NCI-H1048 (cell line): ENCODE measurements at places on chromosomes 2 and 18.

DNA sequence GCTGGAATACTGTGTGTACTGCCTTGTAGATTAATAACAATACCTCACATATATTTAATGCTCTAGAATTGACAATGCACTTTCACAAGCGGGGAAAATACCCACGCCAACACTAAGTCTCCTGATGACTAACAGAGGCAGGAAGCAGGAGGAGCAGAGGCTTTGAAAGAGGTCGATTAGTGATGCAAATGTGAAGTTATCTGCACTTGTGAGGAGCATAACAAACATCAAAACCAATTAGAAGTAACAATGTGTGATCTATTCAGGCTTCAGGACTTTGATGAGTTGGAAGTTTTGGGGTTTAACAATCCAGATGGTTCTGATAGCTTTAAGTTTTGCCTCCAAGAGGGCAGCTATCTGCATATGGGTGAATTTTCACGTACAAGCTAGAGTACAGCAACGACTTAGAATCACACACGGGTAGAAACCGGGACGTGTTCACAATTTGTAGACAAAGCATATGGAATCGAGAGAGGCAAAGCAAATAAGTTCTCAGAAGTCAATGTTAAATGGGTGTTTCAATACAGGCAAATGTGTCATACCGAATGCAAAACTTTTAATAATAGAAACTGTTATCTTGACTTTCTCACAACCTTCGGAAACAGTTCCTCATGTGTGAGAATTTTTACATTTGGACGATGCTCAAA lies 114.5 kb downstream of the METTL8 start:
- DNase-seq = no peak

- DNase-seq = no peak
These were observed 1.3 kb downstream of the SPIRE1 start for GRCh38 chr18:12656605-12656937.

- DNase-seq = no peak
These were observed 29.9 kb downstream of the HPCAL1 start for GRCh38 chr2:10332402-10333246.

- no peak for DNase-seq
These were observed 98.9 kb upstream of the SEC11C start for GRCh38 chr18:59040770-59041148.

GRCh38 chr2:6423157-6423556 lies 442.6 kb downstream of the CMPK2 start:
- DNase-seq = no peak

DNA sequence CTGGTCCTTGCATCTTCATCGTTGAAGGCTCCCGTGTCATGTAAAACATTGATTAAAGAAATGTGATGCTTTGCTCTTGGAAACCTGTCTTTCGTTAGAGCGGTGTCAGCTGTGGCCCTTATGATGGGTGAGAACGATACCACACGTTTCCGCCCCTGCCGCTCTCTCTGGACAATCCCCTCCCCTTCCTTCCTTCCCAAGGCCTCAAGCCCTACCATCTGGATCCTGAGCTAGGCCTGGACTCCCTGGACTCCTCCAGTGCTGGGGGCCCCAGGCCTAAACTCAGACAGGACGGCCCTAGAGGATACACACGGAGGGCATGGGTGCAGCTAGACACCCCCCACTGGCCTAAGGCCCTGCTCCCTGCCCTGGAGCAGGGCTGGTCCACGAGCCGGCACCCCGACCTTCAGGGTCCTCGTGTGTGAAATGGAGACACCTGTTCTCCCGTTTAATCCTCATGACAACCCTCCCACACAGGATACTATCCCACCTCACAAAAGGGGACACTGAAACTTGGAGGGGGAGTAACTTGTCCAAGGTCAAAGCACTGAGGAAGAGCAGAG lies 13.2 kb downstream of the BIN1 start:
- no peak for DNase-seq

GRCh38 chr2:85995648-85996529 lies 107.1 kb upstream of the ST3GAL5 start:
- no peak for DNase-seq

DNA sequence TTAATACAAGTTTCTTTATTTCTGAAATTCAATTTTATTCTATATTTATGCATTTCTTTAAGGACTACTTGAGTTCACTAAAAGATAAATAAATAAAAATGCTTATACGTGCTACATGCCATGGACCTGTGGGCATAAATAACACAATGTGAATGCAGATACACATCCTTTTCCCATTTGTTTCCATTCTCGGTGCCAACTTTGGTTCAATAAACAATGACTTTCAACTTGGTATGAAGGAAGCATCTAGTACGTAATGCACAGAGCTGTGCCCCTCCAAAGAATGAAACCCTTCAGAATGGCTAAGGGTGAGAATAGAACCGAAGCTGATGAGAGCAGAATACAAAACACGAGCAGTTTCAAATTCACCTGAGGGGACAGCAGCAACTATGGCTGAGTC lies 409.3 kb downstream of the MTX2 start:
- no peak for DNase-seq

DNA sequence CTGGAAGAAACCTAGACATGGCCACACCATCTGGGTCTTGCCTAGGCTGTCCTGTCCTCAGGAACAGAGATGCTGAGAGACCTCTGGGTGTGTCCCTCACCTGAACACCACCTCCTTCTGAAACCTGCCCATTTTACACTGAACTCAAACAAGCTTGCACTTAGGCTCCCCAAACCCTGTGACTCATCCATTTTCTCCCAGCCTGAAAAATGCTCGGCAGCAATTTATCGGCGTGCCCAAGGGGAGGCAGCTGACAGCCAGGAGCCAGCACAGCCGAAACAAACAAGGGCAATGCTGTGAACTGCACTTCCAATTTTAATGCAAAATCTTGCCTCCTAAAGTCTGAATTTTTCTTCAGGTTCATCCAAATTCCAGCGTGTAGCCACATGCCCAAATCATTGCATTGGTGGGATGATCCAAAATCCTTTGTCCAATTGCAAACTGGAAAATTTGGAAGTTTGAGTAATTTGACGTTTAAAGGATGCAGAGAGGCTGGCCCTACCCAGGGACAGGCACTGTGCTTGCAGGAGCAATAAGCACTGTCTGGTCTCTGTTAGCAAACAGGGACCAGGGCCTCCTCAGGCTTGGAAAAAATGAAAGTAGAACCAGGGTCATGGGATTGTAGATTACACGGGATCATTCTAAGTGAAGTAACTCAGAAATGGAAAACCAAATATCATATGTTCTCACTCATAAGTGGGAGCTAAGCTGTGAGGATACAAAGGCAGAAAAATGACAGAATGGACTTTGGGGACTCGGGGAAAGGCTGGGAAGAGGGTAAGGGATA lies 67.7 kb downstream of the GALNT14 start:
- no peak for DNase-seq

GRCh38 chr18:8778386-8778785 lies 73.0 kb downstream of the MTCL1 start:
- no peak for DNase-seq

DNA sequence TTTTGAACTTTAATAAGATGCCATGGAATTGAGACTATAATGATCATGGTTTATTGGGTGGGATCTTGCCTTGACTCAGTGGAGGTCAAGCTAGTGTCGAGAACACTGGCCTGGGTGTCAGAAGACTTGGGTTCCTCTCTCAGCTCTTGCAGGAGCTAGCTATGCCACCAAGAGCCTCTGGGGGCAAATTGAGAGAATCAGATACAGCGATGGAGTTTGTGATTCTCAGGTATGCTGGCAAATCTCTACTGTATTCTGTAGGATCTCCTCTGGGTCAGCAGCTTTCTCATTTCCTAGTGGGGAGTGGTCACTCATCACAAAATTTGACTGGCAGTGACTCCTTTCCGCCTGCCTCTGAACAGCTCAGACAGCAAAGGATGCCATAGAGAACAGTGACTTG lies 477.0 kb downstream of the RNF144A start:
- no peak for DNase-seq

DNA sequence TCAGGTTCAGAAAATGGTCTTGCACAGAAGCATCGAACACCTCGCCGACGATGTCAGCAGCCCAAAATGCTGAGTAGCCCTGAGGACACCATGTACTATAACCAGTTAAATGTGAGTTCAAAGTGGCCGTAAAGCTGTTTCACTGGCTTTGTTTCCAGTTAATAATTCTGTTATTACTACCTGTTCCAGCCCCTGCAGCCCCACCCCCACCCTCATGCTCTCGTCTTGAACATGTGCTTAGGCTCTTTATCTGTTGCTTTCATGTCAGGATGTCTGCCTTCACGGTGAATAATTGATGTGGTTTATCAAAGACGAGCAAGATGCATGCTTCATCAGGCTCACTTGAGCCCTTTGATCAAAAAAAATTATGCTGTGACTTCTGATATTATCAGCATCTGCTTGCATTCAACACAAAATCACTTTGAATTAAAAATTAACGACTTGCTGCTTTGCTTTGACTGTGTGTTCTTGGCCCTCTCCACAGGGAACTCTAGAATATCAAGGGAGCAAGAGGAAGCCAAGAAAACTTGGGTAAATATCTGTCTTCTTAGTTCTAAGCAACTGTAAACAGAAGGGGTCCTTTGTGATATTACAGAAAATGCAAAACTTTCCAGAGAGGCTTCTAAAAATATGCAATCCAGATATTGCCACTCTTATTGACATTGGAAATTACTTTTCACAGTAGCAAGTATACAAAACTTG lies 63.4 kb upstream of the SP5 start:
- DNase-seq = no peak

GRCh38 chr2:207903236-207903635 lies 122.1 kb downstream of the PLEKHM3 start:
- no peak for DNase-seq

- DNase-seq = no peak
These were observed 143.5 kb downstream of the SH3RF3 start for GRCh38 chr2:109272461-109272860.

DNA sequence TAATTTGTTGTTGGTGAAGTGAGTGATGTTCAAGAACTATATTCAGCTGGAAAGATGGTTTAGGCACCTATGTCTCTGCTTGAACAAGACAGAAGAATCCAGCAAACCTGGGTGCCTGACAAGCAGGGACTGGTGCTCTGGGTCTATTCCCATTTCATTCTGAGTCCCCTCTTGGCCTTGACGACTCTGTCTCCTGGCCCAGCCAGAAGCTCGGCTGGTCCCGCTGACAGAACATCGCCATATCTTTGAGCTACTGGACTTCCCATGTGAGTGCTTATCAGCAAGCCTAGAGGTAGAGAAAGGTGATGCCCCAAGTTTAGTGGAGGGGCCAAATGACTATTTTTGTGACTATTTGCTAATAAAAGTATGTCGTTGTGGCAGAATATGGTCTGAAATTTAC lies 48.2 kb downstream of the SDC1 start:
- DNase-seq = no peak

- no peak for DNase-seq
These were observed 734 bp downstream of the SLC25A12 start for GRCh38 chr2:171893196-171893823.

DNA sequence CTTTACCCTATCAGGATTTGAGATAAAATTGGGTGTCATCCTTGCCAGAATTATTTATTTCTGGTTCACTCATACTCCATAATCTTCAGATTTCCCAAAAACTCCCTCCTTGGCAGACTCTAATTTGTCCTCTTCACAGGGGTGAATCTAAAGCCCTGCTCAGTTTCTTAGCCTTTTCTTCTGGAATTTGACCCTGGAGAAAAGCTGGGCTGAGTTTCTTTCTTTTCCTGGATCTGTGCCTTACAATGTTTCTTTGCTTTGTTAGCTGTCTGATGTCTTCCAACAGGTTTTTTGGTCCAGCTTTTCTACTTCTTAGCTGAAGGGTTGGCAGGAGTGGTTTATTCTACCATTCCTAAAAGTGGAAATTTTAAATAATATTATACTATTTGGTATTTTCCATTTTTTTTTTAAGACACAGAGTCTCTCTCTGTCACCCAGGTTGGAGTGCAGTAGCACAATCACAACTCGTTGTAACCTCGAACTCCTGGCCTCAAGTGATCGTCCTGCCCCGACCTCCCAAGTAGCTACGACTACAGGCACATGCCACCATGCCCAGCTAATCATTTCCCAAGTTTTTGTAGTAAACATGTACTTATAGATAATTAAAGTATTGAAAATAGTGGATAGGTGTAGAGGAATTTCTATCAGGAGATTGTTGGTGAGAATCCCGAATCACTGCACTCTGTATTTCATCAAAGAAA lies 138.4 kb upstream of the TWIST2 start:
- no peak for DNase-seq

DNA sequence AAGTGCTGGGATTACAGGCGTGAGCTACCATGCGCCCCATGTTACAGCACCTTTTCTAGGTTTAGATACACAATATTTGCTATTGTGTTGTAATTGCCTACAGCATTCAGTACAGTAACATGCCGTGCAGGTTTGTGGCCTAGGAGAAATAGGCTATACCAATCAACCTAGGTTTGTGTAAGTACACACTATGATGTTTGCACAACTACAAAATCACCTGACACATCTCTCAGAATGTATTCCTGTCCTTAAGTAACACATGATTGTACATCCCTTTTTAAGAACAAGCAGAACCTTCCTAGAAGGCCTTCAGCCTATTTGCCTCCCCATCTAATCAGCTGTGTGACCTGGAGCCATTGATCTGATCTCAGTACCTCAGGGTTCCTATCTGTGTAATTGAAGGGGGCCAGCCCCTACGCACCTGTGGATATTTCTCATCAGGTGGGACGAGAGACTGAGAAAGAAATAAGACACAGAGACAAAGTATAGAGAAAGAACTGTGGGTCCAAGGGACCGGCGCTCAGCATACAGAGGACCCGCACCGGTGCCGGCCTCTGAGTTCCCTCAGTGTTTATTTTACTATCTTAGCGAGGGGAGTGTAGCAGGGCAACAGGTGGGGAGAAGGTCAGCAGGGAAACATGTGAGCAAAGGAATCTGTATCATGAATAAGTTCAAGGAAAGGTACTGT lies 18.7 kb upstream of the TMBIM1 start:
- DNase-seq = no peak

DNA sequence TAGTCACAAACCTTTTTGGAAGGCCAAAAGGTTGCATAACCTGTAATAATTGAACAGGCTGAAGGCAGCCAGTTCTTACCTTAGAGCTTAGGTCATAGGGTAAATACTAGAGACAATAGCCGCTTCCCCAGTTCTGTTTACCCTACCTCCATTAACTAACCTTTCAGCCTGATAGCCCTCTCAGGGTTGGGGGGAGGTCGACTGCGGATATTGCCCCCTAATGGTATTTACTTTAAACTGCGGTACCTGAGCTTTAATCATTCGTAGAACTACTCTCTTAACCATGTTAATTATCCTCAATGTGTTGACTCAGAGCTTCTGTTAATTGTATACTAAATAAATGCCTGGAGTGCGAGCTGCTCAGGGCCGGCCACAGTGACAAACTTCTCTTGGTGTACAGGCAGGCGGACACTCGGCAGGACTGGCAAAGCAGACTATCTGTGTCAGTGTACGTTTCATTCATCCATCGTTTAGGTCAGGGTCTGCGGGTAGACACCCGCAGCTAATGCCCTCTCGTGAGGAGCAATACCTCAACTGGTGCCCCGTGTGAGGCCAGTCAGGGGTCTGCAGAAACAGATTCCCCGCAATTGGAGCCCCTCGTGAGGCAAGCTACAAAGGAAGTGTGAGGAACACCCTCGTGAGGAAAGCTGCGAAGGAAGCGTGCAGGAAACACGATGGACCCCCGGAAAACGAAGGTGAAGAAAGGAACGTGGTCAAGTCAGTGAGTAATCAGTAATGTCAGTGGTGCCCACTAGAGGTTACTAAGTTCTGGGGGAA lies 115.3 kb upstream of the SCN7A start:
- no peak for DNase-seq
